Stimulated activated CD4-positive, alpha-beta T cell treated with anti-CD3 and anti-CD28 coated beads, Interleukin-2, amount 100 ng/mL, for 48 hours (primary cell): ENCODE measurements at places on chromosomes 3 and 15.

DNA sequence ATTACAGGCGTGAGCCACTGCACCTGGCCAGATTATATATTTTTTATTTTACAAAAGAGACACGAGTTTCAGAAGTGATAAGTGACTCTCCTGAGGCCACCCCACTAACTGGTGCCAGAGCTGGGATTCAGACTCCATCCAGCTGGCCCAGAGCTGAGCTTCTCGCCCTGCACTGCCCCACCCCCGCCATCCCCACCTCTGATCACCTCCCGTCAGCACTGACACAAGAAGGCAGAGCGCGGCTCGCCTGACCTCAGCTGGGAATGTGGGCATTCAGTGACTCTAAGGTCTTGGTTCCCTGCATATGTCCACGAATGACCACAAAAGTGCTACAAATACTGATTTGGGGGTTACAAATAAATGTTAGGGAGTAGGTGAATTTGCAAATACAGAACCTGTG is 56.1 kb upstream of the GALNT15 start:
- DNase-seq, result no peak

GRCh38 chr3:47443611-47443995 is 32.1 kb downstream of the SCAP start:
- no peak for DNase-seq

DNA sequence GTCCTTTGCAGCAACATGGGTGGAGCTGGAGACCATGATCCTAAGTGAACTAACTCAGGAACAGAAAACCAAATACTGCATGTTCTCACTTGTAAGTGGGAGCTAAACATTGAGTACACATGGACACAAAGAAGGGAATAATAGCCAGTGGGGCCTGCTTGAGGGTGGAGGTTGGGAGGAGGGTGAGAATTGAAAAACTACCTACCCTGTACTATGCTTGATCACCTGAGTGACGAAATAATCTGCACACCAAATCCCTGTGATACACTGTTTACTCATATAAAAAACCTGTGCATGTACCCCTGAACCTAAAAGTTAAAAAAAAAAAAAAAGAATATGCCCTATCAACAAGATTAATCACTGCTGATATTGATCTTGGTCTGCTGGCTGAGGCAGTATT is 58.7 kb upstream of the ADAMTSL3 start:
- no peak for DNase-seq

DNA sequence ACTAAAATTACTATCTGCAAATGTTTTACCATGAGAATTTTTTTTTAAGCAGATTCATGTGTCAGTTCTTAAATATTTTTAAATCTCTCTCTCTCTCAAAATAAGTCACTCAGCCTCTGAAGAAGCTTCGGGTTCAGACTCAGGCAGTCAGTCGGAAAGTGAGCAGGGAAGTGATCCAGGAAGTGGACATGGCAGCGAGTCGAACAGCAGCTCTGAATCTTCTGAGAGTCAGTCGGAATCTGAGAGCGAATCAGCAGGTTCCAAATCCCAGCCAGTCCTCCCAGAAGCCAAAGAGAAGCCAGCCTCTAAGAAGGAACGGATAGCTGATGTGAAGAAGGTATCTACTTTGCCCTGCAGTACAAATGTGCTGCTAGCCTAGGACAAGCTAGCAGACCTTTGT is 24.1 kb downstream of the CHD2 start:
- no peak for DNase-seq

- DNase-seq, result no peak
Observed at GRCh38 chr3:122929188-122930062, 98.1 kb downstream of the SEMA5B start.

DNA sequence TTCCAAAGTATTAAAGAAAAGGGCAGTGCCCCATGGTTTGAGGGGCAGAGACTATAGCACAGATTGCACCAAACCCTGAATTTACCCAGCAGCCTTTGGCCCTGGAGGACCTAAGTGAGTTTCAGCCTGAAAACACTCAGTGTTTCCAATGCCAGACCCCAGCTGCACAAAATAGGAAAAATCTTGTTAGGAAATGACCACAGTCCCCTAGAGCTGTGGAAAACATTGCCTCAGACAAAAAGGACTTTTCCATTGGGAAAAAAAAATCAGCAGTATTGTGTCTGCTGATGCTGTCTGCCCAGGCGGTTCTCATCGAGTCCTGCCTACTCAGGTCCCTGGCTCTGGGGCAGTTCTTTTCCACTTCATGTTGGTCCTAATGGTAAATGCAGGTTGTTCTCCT is 121.7 kb upstream of the DLG1 start:
- DNase-seq, result no peak

DNA sequence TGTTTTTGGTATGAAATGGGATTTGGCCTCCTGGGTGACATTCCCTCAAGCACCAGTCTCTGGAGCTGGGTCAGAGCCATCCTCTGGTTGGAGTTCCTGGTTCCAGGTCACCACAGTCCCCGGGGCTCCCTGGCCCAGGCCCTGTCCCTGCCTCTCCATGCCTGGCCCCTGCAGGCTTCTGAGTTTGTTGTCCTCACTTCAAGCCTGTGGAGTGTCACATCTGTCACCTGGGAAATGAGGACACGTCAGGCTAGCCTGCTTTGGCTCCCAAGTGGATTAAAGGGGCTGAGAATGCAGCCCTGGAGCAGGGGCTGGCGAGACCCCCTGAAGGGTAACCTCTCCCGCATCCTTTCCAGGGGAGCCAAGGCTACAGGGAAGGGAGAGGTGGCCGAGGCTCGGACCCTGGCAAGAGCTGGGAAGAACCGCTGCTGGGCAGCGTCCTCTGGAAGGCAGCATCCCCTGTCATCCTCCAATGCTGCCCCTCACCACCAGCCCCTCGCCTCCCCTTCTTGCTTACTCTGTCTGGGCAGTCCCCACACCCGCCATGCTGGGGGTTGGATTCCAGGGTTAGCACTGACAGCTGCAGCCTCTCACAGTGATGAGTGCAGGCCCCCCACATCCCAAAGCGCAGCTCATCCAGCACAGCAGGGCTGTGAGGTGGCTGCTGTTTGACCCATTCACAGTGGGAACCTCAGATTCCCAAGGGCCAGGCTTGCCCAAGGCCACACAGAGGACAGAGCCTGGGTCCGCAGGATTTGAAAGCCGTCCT is 75.5 kb upstream of the IQSEC1 start:
- DNase-seq, result no peak

GRCh38 chr15:85312929-85313331 is 67.5 kb upstream of the AKAP13 start:
- DNase-seq, result no peak

- DNase-seq, result no peak
Observed at GRCh38 chr3:114394551-114394950, 100.7 kb downstream of the TIGIT start.

DNA sequence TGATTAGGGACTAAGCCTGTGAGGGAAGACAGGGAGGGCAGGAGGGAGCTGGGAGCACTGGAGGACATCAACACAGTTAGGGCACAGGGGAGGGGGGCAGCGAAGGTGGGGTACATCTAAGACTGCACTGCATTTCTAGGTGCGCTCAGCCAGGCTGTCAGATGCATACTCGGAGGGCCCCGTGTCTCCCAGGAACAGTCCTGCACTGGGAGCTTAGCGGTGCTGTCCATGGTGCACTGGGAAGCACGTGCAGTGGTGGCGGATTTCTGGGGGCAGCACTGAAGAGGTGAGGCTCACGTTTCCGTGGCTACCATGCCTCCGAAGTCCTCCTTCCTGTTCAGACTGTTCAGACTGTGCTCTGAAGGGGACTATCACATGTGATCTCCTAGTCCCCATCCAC is 54.4 kb downstream of the ROPN1B start:
- no peak for DNase-seq

DNA sequence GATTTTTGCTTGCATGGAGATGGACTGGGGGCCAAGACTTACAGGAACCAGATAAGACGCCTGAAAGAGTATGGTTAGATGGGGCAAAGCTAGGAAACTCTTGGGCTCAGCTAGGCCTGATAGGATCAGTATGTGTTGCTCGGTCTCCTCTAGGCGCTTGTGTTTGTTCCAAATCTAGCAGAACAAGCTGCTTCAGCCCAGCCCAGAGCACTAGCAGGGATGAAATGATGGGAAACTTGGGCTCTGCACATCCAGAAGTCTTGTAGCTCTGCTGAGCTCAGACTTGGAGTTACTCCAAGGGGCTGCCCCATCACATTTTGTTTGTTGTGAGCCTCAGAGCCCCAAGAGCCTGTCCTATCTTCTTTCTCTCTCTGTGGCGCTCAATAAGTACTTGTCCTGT is 34.7 kb downstream of the FOXL2 start:
- DNase-seq, result no peak

DNA sequence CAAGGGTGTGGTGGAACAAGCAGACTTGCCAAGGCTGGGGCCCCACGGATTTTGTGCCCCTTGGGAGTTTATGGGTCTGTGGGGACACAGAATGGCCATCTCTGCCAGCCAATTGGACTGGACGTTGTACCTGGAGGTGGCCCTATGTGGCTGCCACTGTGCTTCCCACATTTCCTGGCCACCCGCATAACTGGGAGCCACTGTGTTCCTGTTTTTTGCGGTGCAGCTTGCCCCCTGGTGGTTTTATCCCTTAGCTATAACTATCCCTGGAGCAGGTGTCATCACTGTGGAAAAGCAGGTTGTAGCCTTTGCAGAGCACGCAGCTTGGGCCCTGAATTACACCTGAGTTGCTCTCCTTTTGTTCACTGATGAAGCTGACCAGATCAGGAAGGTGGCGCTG is 306.3 kb downstream of the ZPLD1 start:
- DNase-seq, result no peak

- DNase-seq, result no peak
Observed at GRCh38 chr3:134883697-134884385, 88.8 kb downstream of the EPHB1 start.

GRCh38 chr3:27877061-27878013 is 155.2 kb upstream of the EOMES start:
- no peak for DNase-seq

GRCh38 chr3:130831719-130832400 is 62.0 kb upstream of the ATP2C1 start:
- no peak for DNase-seq

DNA sequence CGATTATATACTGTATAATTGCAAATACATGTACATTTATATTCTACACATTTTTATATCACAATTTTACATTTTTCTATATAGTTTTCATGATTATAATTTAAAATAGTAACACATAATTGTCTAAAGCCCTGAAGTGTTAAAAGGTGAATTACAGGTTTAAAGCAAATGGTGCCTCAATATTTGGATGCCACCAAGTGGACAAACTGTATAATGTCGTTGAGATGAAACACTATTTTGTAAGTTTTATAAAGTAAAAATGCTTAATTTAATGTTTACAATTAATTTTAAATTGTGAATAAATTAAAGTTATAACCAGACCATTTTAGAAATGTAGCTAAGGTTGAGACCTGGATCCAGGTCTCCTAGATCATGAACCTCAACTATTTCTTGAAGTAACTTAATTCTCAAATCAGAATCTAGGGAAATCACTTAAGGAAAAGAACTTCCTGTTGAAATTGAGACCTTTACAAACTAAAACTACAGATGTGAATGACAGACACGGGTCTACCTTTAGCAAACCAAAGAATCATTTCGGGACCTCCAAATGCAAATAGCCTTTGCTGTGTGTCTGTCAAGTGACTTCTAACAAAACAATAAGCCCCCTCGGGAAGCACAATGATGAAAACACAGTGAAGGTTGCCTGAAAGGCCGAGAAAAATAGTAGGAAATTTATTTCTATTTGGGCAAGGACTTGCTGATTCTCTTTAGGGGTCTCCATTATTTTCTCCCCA is 37.8 kb downstream of the EHHADH start:
- no peak for DNase-seq

DNA sequence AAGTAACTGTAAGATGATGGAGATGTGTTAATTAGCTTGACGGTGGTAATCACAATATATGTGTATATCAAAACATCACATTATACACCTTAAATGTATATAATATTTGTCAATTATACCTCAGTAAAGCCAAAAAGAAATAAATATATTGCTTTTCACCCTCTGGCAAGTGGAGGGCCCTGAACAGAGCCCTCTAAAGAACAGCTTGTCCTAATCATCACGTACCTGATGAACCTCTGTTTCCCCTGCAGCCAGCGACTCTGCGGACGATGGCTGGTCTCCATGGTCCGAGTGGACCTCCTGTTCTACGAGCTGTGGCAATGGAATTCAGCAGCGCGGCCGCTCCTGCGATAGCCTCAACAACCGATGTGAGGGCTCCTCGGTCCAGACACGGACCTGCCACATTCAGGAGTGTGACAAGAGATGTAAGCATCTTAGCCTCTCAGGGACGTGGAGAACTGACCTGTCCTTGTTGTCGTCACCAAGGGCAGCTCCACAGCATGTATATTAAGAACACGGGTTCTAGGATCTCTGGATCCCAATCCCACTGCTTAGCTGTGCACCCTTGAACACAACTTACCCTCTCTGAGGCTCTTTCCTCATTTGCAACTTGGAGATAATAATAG is 6.3 kb downstream of the THBS1 start:
- DNase-seq, result no peak

DNA sequence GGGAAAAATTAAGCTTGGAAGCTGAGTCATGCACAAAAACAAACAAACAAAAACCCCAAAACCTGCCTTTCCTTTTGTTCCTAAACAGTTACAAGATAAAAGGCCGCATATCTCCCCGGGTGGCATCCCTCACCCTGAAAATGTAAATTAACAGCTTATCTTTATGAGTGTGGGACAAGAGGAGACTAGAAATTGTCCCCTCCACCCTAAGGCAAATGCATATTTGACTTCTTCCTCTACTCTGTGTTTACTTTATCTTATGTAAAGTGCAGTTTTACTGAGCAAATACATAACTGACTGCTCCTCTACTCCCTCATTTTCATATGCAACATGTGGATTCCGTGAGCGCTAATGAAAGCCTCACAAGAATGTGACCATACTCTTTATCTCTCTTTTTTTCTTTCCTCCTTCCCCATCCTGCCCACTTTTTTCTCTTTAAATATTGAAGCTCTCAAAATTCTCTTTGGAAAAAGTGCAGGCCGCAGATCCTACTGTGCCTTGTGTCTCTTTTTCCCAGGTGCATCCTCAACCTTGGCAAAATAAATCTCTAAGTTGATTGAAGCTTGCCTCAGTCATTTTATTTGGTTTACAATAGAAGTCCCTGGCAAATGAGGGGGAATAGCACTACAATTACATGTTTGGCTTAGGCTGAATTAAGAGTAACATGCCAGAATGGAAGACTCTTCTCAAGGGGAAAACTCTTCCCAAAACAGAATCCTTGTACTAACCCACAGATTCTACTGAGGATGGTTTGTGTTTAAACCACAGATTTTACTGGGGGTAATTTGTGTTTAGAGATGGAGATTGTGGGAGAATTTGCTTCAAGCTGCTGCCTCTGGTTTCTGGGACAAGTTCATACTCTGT is 72.7 kb upstream of the WDR72 start:
- no peak for DNase-seq

- no peak for DNase-seq
Observed at GRCh38 chr3:133130168-133130567, 92.0 kb downstream of the TMEM108 start.

DNA sequence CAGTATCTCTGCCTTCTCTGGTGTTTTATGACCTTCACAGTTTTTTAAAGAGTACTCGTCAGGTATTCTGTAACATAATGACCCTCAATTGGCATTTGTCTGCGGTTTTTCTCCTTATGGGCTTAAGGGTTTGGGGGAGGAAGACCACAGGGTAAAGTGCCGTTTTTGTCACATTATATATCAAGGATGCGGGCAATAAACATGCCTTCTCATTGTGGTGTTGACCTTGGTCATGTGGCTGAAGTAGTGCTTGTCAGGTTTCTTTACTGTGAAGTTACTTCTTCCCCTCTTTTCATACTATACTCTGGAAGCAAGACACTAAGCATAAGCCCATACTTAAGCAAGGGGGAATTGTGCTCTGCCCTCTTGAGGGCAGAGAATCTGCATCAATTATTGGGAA is 16.6 kb downstream of the CAPN3 start:
- DNase-seq, result no peak
